Mesothelial cell of epicardium (in vitro differentiated cells): ENCODE measurements at places on chromosomes 6 and 20.
A peak's percentile ranks its signal among the peaks of the same experiment; 100 is the strongest.

DNA sequence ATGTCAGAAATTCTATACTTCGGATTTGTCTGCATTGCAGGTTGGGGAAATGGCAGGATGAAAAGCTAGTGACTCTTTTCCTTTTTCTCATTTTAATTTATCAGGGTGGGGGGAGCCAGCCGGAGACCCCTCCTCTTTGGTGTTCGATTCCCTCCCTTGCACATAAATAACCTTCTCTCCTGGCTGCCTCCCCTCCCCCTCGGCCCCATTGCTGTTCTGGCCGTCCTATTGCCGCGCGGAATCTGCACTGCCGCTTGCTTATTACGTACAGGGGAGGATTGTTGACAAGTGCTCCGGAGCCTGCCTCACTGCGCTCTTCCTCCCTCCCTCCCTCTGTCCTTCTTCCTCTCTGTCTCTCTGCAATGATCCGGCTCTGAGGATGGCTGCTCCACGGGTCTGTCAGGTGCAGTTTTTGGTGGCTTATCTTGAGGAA lies 154.7 kb downstream of the JARID2 start:
- H3K36me3 ChIP-seq = no peaks in the 10 kb centered on the region
- peak overlapping the region; percentile 67 for H3K4me3 ChIP-seq
- H3K4me1 ChIP-seq = peaks cover 65% of the 10 kb centered on the region
- H3K27me3 ChIP-seq = no peaks in the 10 kb centered on the region
- no peak for DNase-seq

GRCh38 chr20:45012682-45013302 lies 46.5 kb downstream of the STK4 start:
- peaks cover 12% of the 10 kb centered on the region for H3K36me3 ChIP-seq
- no peak overlapping the region for H3K27ac ChIP-seq
- H3K4me1 ChIP-seq = peaks cover 29% of the 10 kb centered on the region
- H3K4me3 ChIP-seq = no peak overlapping the region
- peaks cover 2% of the 10 kb centered on the region for H3K27me3 ChIP-seq

DNA sequence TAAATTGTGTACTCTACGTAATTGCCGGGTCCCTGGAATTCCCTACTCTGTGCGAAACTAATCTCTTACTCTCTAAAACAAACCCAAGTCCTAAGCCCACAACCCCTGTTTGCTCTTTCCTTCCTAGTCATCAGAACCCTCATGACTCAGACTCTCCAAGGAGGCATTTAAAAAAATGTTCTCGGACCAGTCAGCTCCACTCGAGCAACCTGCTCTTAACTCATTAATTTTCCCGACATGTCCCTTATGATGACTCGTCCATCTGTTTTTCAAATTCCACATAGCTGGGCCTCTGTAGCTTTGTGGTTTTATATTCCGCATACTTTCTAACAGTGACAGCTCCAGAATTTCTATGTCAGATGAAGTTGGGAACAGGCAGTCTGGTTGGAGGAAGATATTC lies 2.6 kb upstream of the MUC22 start:
- no peaks in the 10 kb centered on the region for H3K36me3 ChIP-seq
- peaks cover 31% of the 10 kb centered on the region for H3K4me1 ChIP-seq
- H3K27ac ChIP-seq = peak overlapping the region; percentile 80
- H3K4me3 ChIP-seq = no peak overlapping the region

GRCh38 chr6:107870381-107870780 lies 46.3 kb upstream of the SCML4 start:
- H3K27ac ChIP-seq = peak overlapping the region; percentile 25
- no peak overlapping the region for H3K4me3 ChIP-seq
- DNase-seq = no peak
- H3K4me1 ChIP-seq = peaks cover 2% of the 10 kb centered on the region
- H3K36me3 ChIP-seq = peaks cover 33% of the 10 kb centered on the region
